ENCODE measurements at places on chromosomes 4 and X. TPM values are rescaled to one million over a fixed set of nuclear protein-coding genes. Genes with fewer than 3 reads are reported as not detected.

Gene PALLD
- total RNA-seq: 94.6 TPM

Gene SOD3
- total RNA-seq: not detected

Gene LONRF3
- 1.0 TPM for total RNA-seq

Gene DGKK
- total RNA-seq: not detected

Gene FREM3
- not detected for total RNA-seq

Gene SYNPO2
- 0.42 TPM for total RNA-seq

Gene PPP1R3F
- total RNA-seq: 7.0 TPM

Gene IGFBP7
- total RNA-seq: 61.9 TPM

Gene NUDT10
- not detected for total RNA-seq

Gene RASSF6
- 1.6 TPM for total RNA-seq

Data from MCF 10A (cell line).